Activated B cell treated with CpG ODN at 0.5 μM for 24 hours (primary cell): ENCODE measurements at places on chromosomes 1 and 21. TPM values are rescaled to one million over a fixed set of nuclear protein-coding genes. Genes with fewer than 3 reads are reported as not detected.

- no peaks in the 10 kb centered on the region for H3K36me3 ChIP-seq
- H3K27ac ChIP-seq, result no peak overlapping the region
- peaks cover 6% of the 10 kb centered on the region for H3K4me1 ChIP-seq
- no peaks in the 10 kb centered on the region for H3K27me3 ChIP-seq
Observed at GRCh38 chr1:183096894-183097293, 73.7 kb downstream of the LAMC1 start.

DNA sequence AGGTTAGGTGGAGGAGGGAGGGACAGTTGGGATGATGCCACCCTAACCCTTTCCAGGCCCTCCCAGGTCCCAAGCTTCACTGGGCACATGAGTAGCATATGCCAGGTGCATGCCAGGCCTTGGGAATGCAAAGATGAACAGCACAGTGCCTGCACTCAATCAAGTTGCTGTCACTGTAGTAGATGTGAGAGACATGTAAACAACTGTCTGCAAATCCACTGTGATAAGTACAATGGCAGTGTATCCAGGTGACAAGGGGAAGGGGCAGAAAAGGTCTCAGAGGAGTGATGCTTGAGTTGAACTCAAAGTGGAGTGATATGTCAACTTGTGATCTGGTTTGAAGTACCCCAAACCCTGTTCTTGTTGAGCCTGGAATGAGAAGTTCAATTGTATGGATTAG, 49.5 kb upstream of the LRRN2 start:
- H3K27me3 ChIP-seq, result peaks cover 32% of the 10 kb centered on the region
- no peak overlapping the region for H3K4me3 ChIP-seq
- DNase-seq, result no peak
- no peak overlapping the region for H3K27ac ChIP-seq
- H3K4me1 ChIP-seq, result no peaks in the 10 kb centered on the region
- no peaks in the 10 kb centered on the region for H3K36me3 ChIP-seq

DNA sequence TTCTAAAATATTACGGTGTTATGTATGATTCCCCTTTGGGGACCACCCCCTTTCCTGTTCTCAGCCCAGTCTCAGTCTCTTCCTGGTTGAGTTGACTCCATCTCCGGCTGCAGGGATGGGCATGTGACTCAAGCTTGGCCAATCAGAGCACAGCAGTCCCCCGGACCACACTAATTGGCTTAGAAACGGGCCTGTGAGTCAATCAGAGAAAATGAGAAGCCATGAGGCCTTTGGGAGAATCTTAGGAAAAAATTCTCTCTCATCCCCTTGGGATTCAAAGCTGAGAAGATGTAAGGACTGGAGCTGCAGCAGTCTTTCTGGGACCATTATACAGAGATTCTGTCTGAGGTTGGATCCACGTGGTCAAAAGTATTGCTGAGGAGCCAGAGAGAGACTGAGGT, 10.7 kb upstream of the FHAD1 start:
- no peak for DNase-seq
- peaks cover 2% of the 10 kb centered on the region for H3K27me3 ChIP-seq
- H3K36me3 ChIP-seq, result no peaks in the 10 kb centered on the region
- H3K4me3 ChIP-seq, result no peak overlapping the region

DNA sequence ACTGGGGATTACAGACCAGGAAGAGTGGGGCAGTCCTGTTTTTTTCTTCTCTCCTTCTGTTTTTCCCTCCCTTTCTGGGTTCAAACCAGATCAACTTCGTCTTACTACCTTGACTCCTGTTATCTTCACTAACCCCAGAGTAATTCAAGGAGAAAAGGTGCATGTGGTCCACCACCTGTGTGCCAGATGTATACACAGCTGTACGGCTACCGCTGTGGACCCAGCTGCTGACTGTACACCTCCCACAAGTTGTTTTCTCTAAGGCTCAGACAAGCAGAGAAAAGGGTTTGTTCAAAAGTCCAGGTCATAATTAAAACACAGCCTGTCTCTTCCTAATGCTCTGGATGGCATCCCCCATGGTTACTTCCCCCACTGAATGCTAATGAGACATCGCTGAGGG, 102.1 kb downstream of the LMX1A start:
- no peak overlapping the region for H3K27ac ChIP-seq
- H3K4me3 ChIP-seq, result no peak overlapping the region
- peaks cover 18% of the 10 kb centered on the region for H3K27me3 ChIP-seq
- no peaks in the 10 kb centered on the region for H3K36me3 ChIP-seq
- no peaks in the 10 kb centered on the region for H3K4me1 ChIP-seq

DNA sequence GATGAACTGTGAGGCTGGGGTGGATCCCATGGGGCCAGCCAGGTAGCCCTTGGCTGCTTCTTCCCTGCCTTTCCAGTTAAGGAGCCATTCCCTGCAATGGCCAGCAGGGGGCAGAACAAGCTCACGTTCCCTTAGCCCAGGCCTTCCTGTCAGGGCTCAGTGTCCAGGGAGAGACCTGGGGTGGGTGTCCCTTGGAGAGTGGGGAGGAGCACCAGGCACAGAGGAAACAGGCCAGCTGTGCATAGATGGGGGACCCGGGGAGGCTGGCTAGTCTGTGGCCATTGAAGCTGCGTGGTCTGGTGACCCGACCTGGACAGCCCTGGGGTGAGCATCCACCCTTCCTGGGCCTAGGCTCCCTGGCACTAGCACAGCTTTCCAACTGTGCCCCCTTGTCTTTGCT, 13.2 kb upstream of the EPS8L3 start:
- DNase-seq, result peak; percentile 58
- no peaks in the 10 kb centered on the region for H3K36me3 ChIP-seq
- H3K4me1 ChIP-seq, result peaks cover 3% of the 10 kb centered on the region
- peaks cover 7% of the 10 kb centered on the region for H3K27me3 ChIP-seq
- H3K27ac ChIP-seq, result no peak overlapping the region

Gene C1orf74
- 3.7 TPM in 2 replicates for total RNA-seq
